ENCODE measurements at places on chromosomes 7 and 10.
A peak's percentile ranks its signal among the peaks of the same experiment; 100 is the strongest.

DNA sequence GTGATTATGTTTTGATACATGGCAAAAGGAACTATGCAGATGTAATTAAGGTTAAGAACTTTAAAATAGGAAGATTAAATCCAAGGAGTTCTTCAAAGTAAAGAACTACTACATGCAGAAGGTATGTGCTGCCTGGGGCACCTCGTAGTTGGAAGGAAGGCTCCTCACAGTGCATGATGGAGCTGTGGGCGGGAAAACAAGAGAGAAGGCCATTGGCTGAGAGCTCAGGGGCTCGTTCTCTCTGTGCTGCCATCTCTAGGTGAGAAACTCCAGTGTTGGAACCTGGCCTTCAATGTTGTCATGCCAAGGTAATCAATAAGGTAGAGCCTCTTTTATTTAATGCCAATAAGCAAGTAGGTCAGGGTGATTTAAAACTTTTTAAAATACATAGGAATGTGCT, 391.4 kb upstream of the ETV1 start:
- DNase-seq, result no peak

GRCh38 chr10:130233426-130233825, 97.2 kb downstream of the GLRX3 start:
- no peak for DNase-seq

- DNase-seq, result no peak
Measured at GRCh38 chr7:141160246-141160860, 86.5 kb downstream of the TMEM178B start.

GRCh38 chr7:156725073-156725472, 84.5 kb downstream of the RNF32 start:
- no peak for DNase-seq

DNA sequence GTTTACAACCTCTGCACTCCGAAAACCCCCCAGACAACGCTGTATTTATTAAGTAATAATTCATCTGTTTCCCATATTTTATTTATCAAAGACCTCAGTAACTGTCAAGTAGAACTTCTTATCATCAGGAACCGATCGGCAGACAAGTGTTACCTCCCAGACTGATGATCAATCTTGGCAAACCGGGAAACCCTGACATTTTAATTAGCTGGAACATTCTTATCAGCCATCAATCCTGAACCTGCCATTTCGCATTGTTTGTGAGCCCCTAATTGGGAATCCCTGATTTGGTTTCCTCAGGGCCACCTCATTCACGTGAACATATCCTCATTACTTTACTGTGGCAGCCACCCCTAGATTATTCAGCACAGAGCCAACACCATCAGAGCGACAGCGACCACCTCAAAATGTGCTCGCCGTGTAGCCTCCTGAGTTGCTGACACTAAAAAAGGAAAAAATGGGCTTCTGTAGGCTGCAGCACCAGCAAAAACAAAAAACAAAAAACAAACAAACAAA, 93.6 kb upstream of the SDK1 start:
- no peak for DNase-seq

DNA sequence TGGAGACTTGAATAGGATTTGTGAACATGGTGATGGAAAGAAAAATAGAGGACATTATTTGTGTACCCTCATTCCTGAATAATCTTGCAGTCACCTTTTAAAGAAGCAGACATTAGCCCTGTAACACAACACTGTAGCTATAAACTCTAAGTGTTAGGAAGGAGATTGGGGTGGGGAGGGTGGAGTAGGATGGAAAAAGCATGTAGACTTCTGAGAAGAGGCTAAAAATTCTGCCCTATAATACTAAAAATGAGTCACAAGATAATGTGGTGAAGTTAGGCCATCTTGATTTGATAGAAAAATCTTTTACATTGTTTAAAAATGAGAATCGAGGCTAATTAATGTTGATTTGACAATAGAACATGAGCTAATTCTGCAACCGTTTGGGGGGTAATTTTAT, 128.8 kb downstream of the LCOR start:
- DNase-seq, result no peak

DNA sequence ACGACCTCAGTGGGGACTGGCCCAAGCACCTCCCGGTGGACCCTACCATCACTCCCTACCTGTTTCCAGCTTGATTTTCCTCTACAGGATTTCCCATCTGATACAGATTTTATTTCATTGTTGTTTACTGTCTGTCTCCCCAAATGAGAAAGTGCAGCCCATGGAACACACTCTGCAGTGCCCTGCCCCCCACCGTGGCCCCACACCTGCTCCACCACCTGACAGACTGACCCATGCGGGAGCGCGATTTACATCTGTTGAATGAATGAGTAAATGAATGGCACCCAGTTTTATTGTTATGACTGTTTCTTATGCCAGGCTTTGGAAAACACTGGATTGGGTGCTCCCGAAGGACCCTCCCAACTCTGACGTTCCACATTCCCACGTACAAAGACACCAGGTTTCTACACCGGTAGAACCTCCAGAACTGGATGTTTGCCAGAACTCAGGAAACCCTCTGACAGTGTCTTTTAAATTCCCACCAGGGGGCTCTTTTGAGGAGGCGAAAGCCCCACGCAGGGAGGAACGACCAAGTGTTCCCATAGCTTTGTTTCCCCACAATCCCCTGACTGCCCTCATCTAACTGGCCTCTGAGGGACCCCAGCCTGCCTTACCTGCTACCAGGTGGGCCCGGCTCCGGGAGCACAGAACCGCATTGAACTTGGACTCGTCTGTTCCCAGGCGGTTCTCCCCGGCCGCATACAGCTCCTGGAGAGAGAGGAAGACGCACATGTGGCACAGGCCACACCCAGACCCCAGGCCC, 29.0 kb downstream of the PLAC9 start:
- no peak for DNase-seq

DNA sequence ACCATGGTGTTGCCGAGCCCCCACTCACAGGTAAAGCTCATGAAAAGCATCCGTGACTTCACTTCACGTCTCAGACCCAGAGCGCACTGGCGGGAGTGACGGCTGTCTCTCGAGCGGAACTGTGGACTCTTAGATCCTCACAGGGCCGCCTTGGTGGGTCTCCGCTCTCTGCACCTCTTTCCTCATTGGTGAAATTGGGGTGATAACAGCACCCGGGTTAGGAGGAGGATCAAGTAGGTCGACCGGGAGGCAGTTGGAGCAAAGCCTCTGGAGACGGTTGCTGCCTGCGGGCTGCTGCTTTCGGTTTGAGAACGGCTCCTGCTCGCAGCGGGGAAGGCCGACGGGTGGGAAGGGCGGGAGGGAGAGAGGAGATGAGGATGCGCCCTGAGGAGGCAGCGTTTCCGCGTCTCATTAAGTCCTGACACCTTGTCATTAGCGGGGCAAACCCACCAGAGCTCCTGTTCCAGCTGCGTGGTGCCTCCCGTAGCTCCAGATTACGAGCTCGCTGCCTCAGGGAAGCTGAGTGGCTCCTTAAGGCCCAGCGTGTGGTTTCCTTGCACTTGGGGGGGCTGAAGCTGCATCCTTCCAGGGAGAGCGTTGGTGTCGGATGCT, 51.9 kb upstream of the CFAP46 start:
- no peak for DNase-seq

- DNase-seq, result no peak
Measured at GRCh38 chr10:90965720-90966119, 44.8 kb upstream of the ANKRD1 start.

GRCh38 chr10:51675088-51675487, 24.3 kb downstream of the CSTF2T start:
- no peak for DNase-seq

DNA sequence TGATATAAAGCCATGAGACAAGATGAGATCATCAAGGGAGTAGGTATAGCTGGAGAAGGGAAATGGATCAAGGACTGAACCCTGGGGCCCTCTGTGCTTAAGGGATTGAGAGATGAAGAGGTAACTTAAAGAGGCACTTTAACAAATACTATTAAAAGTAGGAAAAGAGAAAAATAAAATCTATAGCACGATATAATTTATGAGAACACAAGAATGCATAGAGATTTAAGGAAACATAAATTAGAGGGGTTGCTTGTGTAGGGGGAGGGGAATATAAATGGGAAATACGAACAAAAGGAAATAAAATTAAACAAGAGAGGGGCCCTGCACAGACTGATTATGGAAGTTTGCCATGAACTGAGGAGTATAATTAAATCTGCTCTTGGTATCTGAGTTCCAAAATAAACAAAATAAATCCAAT, 15.6 kb upstream of the LRRC17 start:
- DNase-seq, result no peak

GRCh38 chr10:13945390-13946208, 358.8 kb downstream of the PRPF18 start:
- no peak for DNase-seq

DNA sequence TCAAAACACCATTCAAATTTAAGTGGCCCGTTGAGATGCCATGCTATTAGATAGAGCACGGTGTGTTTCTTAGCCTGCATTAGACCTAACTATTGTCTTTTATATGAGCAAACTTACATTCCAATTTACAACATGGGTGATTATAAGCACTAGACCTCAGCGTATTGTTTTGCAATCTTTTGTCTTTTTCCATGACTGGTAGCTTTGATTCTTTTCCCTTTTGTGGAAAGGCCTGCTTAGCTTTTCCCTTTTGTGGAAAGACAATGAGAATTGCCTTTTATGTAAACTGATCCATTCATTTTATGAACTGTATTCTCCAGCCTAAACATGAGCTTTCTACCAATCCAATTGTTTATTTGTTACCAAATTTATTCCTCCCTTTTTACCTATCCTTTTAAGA, 823.1 kb downstream of the CCSER2 start:
- DNase-seq, result no peak

GRCh38 chr7:22860337-22860736, 37.7 kb upstream of the TOMM7 start:
- DNase-seq, result no peak

DNA sequence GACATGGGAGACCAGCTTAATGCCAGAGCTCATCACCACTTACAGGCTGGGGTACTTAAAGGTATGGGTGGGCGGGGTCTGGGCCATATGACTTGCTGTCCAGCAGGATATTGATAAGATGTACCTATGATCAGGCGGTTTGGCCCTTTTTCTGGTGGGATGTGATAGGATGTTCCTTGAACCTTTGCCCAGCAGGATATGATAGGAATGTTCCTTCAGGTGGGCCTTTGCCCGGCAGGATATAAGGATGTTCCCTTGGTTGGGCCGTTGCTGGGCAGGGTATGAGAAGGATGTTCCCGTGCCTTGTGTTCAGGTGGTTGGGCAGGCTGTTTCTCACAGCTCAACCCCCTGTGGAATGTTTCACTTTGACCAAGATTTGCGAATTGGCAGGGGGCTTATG, 187.2 kb upstream of the CXCL12 start:
- DNase-seq, result no peak

DNA sequence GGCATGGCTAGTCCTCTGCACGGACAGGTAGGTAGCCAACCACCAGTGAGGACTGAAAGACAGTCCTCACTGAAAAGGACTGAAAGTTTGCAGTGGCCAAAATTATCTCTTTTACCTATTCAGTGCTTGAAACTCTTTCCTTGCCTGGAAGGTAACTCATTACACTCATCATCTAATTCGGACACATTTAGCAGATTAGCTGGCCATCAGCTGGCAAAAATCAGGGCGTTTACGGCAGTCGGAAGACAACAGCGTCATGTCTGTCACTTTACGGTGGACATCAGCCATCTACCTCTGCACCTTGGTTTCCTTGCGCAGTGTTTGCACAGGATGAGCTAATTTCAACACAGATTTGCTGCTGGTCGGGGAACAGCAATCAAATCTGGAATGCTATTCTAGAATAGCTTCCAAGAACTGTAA, 740 bp downstream of the ANXA7 start:
- DNase-seq, result peak; percentile 36

DNA sequence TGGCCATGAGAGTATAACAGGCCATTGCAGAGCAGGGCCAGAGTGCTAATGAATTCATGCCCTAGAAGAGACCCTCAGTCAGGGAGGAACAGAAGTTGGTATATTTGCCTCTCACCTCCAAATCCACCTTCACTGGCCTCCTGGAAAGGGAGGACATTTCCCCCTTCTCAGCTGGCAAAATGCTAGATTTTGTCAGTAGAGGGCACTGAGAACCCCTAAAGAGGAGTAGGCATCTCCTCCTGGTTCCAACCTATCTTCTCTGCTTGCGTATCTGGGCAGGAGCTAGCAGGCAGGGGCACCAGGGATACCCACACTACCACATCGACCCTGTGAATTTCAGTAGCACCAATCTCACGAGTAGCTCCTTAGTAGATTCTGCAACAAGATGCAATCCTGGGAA, 79.8 kb upstream of the GHITM start:
- no peak for DNase-seq

GRCh38 chr10:50512743-50513416, 110.9 kb downstream of the SGMS1 start:
- DNase-seq, result no peak

DNA sequence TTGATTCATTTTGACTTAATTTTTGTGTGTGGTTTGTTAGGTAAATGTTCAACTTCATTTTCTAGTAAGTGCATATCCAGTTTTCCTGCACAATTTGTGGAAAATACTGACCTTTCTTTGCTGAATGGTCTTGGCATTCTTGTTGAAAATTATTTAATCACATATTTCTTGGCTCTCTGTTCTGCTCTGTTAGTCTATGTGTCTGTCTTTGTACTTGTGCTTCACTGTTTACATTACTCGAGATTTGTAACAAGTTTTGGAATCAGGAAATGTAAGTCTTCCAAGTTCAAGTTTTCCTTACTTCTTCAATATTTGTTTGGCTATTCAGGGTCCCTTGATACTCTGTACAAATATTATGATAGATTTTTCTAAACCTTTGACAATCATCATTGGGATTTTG, 838.2 kb upstream of the POM121L12 start:
- DNase-seq, result no peak

GRCh38 chr10:44436240-44436639, 51.3 kb upstream of the CXCL12 start:
- no peak for DNase-seq

DNA sequence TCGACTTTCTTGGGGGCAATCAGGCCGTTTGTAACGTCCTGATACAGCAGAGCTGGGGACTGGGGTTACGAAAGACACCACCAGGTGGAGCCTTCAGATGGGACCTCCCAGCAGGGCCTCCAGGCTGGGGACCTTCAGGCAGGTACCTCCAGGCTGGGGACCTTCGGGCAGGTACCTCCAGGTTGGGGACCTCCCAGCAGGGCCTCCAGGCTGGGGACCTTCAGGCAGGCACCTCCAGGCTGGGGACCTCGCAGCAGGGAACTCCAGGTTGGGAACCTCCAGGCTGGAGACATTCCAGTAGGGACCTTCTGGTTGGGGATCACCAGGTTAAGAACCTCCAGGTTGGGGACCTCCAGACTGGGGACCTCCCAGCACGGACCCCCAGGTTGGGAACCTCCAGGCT, 23.5 kb upstream of the GPR146 start:
- no peak for DNase-seq

DNA sequence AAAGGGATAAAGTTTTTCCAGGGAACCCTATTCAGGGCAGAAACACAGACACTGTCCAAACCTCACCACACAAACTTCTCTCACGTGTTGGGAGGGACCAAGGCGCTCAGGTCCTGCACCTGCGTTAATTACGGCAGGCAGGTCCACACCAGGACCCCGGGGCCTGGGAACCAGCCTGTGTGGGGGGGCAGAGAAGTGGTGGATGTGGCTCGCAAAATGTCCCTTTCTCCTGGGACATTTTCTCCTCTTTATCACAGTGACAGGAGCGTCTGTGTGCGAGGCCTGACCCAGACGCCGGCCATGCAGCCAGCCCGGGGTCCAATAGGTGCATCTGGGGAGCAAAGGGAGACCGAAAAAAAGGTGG, 73.4 kb upstream of the ZNF722 start:
- DNase-seq, result no peak
